ENCODE measurements at places on chromosomes 4 and X. TPM values are rescaled to one million over a fixed set of nuclear protein-coding genes. Genes with fewer than 3 reads are reported as not detected.

Gene ZNF630
- 0.75 TPM for total RNA-seq

Gene NWD2
- 0.37 TPM for total RNA-seq

Gene IQCM
- total RNA-seq = not detected

Gene KIT
- total RNA-seq = 5.5 TPM

Gene NUP62CL
- 4.2 TPM for total RNA-seq

DNA sequence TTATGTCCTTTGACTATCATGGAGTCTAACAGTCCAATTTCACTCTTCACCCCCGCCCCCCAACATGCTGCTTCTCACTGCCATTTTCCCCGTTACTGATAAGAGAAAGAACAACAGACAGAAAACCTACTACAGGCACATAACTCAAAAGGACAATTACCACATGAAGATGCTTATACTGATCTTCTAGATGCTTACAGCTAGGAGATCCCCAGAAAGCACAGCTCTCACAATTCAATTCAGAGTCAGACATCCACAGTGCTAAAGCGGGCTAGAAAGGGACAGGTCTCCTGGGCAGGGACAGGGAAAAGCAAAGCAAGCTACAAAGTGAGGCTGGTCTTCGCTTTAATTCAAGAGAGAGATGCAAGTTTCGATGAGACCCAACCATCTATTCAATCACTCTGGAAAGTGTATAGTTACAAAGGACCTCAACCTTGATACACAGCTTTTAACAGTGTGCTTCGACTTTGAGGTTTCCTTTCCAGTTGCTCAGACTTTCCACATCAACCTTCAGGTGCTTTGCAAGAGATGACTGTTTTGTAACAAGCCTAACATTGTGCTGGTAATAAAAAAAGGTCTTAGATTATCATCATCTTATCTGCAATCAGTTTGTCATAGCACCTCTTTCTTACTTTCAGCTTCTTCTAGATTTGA, 60.9 kb downstream of the LEF1 start:
- DNase-seq = no peak

DNA sequence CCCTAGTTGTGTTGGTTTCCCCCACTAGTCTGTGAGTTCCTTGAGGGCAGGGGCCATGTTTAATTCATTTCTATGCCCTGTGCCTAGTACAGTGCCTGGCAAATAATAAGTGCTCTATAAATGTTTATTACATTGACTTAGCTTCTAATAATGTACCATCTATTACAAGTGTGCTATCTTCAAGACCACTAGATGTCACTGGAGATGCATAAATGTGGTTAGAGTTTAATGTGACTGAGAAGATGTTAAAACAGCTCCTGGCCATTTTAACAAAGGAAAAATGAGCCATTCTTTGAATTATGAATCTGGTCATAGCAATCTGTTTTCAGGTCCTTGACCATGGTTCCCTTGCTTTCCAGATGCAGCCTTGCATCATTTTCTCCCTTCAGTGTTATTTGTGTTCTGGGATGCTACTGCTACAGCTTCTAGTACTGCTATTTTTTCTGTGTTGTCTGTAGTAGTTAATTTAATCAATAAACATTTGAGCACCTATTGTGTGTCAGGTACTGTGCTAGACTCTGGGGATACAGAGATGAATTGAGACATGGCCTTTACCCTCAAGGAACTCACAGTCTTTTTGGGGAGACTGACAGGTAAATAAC, 43.2 kb downstream of the SLC9A6 start:
- DNase-seq = no peak

DNA sequence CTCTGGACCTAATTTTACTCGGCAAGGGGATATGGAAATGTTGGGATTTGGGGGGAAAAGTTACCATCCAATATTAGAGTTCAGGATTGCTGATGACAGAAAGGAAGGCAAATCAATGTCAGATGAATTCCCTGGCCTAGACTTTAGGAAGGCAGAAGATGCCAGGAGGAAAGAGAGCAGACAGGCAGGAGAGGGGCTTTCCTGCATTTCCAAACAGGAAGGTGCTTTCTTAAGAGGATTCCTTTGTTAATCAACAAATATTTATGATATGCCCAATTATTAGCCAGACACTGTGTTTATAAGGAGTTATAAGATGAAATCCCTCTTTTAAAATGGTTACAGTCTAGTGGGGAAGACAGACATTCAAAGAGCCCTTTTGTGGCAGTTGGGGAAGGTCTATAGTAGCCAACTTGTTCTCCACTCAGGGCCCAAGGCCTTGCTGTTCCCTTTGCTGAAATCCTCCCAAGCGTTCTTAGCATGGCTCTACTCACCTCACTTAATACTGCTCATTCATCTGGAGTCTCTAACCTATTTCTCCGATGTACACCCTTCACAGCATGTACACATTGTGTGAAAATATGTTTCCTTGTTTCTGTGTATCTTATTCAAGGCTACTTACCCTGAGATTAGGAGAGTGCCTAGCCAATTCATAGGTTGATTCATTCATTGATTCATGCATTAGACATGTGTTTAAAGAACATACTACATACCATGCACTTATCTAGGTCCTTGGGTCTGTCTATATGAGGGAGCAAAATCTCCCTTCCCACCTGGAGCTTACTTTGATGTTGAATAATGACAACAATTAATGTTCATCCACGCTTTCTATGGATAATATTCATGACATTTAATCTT, 5.3 kb downstream of the IGFBP7 start:
- DNase-seq = no peak

DNA sequence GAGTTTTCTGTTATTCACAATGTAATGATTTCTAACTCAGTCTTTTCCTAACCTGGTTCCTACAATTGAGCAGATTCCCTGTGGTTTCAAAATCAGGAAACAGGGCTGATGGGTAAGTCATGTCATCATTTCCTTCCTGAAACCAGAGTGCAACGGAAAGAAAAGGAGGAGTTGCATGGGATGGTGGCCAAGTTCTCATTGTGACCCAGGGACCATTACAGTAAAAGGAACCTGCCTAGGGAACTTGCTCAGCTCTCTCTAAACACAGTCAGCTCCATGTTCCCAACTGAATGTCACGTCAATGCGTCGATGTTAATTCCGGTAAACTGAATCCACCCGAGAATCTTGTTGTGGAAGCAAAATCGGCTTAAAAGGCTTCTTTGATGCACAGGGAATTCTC, 51.2 kb downstream of the LGI2 start:
- no peak for DNase-seq

DNA sequence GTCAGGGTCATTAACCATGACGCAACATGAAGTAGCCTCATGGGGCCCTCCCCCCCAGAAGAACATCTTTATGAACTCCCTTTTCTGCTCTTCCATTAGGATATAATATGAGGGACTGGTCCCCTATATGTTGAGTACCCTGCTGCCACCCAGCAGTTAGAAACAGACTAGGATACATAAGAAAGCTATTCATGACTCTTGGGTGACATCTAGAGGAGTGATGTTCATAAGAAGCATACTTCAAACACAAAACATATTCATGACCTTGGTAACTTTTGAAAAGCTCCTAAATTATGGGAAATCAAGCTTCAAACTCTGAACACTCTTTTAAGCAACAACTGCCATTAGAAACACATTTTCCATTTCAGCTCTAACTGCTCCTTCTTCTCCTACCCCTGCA, 155.2 kb upstream of the SPIN4 start:
- no peak for DNase-seq

DNA sequence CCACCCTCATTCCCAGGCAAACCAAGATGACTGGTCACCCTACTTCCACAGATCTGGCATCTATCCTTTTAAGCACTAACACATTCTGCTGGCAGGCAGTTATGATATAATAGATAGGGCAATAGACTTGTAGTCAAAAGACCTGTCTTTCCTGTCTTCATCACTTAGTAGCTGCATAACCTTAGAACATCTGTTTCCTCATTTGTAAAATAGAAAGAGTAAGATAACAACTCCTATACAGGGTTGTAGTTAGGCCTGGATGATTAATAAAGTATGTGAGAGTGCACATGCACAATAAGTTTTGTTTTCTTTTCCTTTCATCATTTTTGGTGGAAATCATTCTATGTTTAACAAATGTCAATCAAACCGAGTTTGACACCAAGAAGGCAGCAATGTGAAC, 72.1 kb downstream of the GPR82 start:
- no peak for DNase-seq
